ENCODE measurements at places on chromosomes 11 and 22.

GRCh38 chr11:1327064-1327460, 17.6 kb upstream of the TOLLIP start:
- DNase-seq, result no peak

- peak; percentile 18 for DNase-seq
Measured at GRCh38 chr11:14320020-14320419, 39.0 kb downstream of the RRAS2 start.

DNA sequence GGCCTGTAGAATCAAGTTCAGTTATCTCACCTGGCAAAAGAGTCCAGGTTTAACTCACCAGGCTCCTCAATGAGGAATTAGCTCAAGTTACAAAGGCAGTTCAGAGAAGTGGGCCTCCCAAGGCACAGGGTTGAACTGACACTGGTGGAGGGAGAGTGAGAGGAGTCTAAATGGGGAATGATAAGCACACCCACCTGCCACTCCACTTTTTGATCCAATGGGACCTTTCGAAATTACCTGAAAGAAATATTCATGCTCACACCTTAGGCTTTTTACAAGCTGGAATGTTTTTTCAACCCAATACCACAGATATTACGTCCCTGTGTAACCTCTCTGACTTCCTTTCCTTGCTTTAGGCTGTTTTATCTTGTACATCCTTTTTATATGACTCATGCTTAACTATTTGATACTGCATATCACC, 642.7 kb upstream of the TENM4 start:
- no peak for DNase-seq

DNA sequence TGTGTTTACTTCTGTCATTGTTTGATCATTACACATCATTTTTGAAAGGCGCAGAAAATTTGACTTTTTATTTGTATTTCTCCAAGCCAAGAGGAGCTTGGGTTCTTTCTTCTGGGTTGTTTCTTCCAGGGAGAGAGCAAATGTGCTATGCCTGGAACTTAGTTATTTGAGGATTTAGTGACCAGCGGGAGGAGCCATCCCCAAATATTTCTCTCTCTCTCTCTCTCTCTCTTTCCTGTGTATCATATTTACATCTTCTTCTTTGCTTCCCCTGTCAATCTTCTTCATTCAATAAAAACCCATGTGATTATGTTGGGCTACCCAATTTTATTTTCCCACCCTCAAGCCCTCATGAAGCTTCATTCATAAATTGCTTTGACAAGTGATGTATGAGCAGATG, 534.5 kb downstream of the LRRC4C start:
- no peak for DNase-seq

DNA sequence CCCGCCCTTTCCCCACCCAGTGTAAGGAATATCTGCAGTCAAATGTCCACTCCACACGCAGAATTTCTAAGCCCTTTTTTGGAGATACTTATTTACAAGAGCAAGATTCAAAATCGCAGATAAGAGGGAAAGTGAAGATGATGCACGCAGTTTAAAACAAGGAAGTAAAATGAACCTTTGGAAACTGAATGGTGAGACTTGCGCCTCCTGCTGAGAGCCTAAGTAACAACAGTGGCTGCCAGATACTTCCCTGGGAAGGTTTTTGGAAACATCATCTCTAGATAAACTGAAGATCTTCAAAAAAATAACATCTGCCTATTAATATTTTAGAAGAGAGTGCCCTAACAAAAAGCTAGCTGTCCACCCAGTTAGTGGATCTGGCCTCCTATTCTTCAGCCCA, 963.1 kb upstream of the FAT3 start:
- no peak for DNase-seq
